ENCODE measurements at places on chromosomes 2 and 18.

DNA sequence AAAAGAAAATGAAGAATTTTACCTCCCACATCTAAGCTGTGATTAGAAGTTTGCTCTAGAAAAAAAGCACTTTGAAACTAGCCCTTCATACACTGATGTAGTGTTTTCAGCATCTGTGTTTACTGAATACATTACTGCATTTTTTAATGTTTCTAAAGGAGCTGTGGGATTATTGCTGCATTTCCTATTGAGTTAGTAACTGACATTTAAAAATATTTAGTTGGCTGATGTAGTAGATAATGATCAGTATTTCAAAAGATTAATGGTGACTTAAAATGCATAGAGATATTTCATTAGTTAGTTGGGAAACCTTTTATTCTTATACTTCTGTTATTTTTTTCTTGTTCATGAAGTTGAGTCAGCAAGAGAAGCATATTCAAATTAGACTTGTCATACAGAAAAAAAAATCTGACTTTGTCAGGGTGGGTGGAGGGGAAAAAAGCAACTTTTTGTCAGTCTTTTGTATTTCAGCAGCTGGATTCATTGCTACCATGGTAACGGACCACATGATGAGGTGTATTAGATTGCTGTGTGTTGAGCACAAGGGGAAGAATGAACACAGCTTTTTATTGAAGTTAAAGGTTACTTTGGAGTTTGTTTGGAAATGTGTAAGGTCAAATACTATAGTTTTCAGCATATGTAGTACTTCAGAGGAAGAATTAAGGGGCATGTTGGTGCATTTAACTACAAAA, at the start of gene DTNA:
Gene DTNA, plus strand, starts transcription at position 549 of the 692 bp plus-strand sequence. CDS start 45,679 bp downstream, outside the sequence.
- peak; percentile 70 for DNase-seq

GRCh38 chr2:9753276-9753600, 90.0 kb upstream of the TAF1B start:
- DNase-seq = no peak

DNA sequence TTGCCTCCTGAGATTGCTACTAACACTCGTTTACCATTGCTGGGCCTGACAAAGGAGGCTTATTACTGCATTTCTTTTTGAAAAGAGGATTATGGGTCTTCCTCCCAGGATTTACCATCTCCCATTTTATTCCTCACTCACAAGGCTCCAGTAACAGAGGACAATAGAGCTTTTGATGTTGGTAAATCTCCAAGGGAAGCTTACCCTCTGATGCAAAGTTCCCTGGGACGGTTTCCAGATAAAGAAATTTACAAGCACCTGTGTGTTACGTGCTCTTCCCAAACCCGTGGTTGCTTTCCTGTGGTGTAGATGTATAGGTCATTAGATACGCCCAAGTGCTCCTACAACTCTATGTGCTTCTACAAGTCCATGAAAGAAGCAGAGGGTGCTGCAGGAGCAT, 17.1 kb downstream of the VSNL1 start:
- no peak for DNase-seq

DNA sequence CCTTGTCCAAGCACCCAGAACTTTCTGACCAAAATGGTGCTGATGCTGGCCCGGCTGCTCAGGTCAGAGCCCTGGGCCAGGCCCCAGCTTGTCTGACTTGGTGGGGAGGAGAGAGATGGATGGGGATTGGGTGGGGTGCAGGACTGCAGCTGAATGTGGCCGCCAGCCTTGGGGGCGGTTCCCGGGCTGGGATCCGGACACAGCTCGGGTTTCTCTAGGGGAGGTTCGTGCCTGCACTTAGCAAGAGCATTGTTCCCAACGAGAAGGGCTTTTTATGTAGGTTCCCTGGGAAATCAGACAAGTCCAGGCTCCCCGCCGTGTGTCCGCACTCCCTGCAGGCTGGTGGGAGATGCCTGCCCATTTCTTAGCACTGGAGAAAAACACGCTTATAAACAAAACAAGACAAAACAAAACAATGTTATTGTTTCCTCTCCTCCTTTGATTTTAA, 50.5 kb upstream of the HS6ST1 start:
- DNase-seq = peak; percentile 9

DNA sequence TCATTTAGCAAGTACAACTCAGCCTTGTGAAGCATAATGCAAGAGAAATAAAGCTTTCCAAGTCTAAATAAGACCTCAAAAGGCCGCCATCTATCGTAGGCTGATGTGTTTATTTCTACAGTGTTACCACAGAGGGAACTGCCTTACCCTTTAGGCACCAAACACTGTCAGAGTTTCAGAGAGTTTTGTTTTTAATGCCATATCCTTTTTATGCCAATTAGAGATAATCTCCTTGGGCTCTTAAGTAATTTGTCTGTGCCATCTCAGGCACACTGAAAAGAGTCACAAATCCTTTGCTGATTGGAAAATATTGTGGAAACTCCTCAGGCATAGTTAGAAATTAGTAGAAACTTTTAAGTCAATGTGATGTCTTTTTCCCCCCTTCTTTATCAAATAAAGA, 797.1 kb downstream of the SLC4A3 start:
- no peak for DNase-seq

GRCh38 chr18:56233595-56233994, 404.8 kb downstream of the TXNL1 start:
- DNase-seq = no peak

GRCh38 chr18:61554117-61554776, 221.0 kb downstream of the CDH20 start:
- DNase-seq = no peak

DNA sequence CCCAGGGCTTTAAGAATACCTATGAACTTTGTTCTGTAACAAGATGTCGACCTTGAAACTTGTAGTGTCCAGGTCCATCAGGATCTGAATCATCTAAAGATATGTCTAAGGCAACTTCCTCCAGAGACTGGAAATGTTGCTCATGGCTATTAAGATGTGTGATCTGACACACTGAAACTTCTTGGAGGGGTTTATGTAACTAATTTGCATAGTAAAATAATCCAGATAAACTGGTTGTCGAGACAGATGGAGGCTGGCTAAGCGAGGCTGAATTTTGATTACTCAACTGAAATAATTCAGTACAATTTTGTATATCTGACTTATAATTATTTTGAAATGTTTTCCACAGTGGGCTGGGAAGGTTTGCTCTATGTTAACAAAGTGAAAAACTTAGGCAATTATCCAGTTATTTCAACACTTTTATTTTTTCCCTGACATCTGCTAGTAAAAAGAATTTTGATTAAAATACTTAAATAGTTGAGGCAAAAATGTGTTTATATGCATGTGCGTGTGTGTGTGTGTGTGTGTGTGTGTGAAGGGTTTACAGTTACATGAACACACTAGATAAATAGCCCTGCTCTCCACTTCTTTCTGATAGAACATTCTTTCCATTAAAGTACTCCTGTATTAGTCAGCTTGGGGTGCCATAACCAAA, 11.4 kb upstream of the MAP3K20 start:
- no peak for DNase-seq

- no peak for DNase-seq
Measured at GRCh38 chr2:45833968-45834344, 182.5 kb downstream of the PRKCE start.

DNA sequence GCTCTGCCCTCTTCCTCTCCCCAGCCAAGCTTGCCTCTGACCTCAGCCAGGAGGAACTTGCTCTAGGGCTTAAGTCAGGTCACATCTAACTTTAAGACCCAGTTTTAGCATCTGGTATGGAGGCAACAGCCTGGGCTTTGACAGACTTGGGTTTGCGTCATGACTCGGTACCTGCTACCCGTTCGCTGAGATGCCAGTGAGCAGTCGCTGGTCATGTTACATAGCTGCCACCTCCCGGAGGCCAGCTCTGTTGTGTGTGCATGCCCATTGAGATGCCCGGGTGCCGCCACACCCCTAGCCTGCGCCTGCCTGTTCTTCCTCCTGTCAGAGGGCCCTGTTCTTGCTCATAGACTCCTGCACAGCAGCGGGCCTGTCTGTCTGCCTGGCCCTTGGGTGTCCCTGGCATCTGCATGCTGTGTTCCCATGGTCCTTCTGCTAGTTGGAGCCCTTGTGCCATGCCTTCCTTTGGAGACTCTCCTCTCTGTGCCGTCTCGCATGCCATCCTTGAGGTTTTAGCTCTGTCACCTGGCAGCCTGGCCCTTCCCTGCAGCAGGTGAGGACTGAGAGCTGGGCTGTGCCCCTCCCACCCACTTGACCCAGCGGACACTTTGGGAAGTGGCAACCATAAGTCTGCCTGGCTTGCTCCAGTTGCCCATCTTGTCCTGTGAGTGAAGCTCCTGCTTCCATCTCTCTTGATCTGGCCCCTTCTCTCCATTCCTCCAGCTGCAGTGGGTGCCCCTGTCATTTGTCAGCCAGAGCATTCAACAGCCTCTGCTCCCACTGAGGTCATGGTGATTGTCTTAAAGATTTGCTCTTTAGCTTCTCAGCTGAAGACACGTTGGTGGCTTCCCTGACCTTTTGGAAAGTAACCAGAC, 24.9 kb downstream of the ASAP2 start:
- no peak for DNase-seq

GRCh38 chr2:96913117-96913397, 43.2 kb upstream of the SEMA4C start:
- no peak for DNase-seq

- no peak for DNase-seq
Measured at GRCh38 chr2:230899786-230900185, 25.3 kb downstream of the GPR55 start.

DNA sequence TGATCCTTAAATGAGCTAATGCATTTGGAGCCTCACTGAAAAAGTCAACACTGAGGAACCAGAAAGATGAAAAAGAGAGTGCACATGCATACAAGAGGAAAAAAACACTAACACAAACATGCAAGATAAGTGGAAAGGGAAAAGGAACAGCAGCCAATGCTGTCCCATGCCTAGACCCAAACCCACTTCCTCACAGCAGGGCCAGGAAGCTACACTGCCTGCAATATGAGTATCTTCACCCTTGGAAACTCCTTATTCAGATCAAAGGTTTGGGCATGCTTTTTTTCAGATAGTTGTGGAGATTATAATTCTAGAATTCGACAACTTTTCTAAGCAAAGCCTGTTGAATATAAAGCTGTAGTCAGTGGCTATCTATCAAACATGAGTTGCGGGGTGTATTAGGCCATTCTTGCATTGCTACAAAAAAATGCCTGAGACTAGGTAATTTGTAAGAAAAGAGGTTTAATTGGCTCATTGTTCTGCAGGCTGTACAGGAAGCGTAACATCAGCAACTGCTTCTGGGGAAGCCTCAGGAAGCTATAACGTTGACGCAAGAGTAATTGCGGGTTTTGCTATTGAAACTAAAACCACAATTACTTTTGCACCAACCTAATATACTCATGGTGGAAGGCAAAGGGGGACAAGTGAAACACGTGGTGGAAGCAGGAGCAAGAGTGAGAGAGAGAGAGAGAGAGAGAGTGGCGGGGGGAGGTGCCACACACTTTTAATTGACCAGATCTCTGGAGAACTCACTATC, 138.2 kb downstream of the MBD2 start:
- DNase-seq = no peak

GRCh38 chr18:25467226-25467987, 115.4 kb upstream of the ZNF521 start:
- DNase-seq = no peak

DNA sequence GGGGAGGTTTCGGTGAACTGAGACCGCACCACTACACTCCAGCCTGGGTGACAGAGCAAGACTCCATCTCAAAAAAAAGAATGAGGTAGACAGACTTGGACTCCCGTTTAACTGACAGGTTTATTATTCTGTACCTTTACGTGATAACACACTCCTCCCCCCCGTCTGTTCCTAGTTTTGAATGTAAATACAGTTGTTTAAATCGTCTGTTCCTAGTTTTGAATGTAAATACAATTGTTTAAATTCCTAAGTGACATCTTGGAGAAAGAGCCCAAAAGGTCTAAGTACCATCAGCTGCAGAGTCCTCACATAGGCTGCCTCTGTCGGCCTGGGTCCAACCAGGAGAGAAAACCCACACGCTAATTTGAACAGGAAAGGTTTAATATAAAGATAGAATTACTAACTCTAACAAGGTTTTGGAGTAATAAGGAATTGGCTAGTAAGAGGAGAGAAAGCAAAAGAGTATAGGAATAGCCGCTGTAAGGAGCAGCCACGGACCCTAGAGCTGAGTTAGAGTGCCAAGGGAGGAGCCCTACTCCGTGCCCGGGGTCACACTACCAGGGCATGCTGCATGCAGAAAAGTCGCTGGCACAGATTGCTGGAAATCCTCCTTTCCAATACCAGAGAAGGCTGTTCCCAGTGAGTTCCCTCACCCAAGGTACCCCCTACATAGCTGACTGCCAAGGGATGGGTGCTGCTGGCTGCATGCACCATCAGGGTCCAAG, 83.5 kb upstream of the RANBP2 start:
- no peak for DNase-seq

GRCh38 chr18:2104620-2105462, 466.5 kb downstream of the METTL4 start:
- DNase-seq = peak; percentile 13

DNA sequence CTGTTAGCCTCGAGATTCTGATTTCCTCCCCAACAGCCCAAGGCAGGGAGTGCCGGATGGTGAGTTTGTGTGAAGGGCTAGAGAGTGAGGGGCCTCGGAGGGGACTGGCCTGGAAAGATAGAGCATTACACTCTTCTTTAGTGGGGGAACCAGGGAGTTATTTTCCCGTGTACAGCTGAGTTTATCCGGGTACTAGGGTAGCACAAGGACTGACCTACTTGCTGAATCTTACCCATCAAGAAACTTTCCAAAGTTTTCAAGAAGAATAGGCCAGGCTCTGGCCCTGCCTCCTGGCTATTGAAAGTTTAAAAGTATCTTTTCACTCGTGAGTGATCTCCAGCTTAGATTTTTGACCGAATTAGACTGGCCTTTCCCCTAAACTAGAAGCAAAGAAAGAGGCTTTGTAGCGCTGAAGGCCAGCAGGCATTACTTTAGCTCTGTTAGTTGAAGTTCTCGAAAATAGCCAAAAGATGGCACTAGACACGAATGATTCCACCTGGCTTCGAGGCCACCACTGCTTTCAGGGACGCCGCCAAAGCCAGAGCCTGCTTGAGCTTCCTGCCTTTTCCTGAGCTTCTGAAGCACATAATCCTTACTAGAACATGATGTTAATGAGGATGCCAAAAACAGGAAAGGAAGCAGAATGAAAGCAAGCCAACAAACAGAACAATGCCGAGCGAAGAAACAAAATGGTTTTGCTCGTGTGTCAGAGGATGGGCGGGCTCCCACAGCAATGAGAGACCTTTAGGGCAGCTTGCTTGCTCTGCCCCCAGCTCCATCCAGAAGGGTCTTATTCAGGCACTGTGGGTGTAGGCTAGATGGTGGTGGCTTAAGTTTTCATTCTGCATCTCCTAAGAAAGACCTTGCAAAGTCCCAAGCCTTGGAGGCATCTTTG, 55.8 kb downstream of the TSN start:
- peak; percentile 59 for DNase-seq

DNA sequence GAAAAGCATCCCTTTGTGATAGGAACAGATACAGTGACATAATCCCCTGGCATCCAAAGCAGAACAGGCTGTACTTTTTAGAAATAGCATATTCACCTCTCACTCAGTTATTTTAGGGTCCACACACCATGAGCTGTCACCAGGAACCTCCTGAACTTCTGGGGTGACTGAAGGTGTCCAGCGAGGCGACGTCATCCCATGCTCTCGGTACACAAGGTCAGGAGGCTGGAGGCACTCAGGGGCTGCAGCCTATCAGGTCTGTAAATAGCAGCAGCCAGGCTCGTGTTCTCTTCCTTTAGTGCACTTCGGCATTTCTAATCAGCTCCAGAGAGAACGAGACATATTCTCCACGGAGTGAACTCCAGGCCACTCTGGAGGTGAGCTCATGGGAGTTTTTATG, 98.3 kb downstream of the GATA6 start:
- no peak for DNase-seq

GRCh38 chr2:151357359-151357758, at the start of gene TNFAIP6:
Gene TNFAIP6, plus strand, starts transcription at chr2:151357592. Its CDS starts 75 bp downstream, at chr2:151357667.
- no peak for DNase-seq

Measured in COR-L47 (cell line).